ENCODE measurements at places on chromosomes 6 and 20.

GRCh38 chr6:152343735-152344360, 293.3 kb downstream of the SYNE1 start:
- DNase-seq = no peak

DNA sequence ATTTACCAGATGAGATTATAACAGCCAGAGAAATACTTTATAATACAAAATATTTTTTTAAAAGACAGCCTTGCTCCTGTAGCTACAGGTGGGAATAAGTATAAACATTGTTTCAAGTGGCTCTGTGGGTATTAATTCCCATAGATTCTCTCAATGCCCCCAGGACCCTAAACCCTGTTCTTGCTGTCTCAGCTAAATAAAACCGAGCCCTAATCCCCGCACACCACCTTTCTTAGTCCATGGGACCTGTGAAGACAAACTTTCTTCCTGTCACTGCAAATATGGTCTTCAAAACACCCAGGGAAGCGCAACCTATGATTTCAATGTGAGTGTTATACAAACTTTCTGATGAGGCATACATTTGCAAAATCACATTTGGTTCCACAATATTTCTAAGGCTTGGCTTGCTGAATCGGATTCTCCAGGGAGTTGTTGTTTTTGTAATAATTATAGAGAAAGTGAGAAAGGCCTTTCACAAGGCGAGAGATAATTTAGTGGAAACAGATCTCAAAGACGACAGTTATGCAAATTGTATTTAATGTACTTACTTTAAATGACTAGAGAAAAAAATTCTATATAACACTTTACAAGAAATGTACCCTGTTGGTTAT, 11.1 kb downstream of the SMLR1 start:
- no peak for DNase-seq

DNA sequence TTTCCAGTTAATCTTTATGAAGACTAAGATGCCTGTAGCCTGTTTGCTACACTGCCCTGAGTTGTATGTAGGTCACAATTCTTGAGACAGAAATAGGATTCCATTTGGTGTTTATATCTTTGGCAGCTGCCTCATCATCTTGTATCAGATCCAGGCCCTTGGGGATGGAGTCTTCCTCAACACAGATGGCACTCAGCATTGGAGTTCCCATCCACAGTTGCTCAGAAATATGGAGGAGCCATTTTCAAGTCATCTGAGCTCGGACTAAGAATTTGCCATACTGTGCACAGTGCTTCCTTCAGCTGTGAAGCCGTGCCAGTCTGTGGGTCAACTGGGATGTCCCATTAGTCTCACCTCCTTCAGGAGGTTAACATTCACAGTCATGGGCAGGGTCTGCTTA, 156.6 kb downstream of the ZDHHC14 start:
- no peak for DNase-seq

GRCh38 chr6:152503546-152503945, 133.6 kb downstream of the SYNE1 start:
- no peak for DNase-seq

DNA sequence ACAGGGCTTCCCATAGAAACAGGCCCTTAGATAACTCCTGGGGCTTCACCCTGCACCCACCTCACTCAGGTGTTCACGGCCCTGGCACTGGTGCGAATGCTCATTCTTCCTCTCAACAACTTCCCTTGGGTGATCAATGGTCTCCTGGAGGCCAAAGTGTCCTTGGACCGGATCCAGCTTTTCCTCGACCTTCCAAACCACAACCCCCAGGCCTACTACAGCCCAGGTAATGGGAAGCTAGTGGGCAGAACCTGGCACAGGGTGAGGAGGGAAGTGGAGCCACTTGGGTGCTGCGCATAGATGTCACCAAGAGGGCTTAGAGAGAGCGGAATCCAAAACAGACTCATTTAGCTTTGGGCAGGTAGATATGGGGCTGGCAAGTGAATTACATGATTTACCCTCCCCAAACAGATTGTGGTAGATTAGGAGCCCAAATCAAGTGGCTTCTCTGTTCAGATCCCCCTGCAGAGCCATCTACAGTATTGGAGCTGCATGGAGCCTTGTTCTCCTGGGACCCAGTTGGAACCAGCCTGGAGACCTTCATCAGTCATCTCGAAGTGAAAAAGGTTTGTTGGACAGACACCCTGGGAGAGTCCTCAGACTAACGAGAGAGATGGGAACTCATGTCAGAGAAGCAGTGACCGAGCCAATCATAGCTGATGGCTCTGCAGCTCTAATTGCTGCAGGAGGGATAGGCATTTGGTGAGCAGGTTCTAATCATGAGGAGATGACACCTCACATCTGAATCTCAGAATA, 8.5 kb downstream of the ABCC10 start:
- DNase-seq = no peak

DNA sequence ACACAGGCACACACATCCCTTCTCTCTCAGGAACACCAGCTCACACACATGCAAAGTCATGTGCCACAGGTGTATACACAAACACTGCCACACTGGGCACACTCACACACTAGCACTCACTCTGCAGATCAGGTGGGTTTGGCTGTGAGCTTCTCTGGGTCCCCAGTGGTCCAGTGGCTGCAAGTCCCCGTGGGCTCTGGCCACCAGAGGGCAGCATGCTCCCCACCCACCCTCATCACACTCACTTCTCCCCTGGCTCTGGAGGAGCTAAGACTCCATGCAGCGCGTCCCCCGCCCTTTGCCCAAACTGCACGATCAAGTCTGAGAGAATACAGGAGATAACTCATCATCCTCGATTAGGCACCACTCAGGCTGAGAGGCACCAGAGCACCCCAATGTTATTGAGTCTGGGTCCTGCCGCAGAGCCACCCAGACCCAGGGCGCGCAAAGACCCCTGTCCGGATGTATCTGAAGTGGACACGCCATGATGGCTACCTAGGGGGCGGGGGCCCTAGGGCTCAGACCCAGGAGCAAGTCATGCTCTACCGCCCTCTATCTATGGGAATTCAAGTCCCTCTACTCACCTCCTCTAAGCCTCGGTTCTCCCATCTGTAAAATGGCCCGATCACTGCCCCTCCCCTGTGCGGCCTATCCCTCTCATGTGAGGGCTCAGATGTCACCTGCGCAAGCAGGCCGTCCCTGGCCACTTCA, 90.5 kb downstream of the GRM4 start:
- DNase-seq = peak; percentile 54

DNA sequence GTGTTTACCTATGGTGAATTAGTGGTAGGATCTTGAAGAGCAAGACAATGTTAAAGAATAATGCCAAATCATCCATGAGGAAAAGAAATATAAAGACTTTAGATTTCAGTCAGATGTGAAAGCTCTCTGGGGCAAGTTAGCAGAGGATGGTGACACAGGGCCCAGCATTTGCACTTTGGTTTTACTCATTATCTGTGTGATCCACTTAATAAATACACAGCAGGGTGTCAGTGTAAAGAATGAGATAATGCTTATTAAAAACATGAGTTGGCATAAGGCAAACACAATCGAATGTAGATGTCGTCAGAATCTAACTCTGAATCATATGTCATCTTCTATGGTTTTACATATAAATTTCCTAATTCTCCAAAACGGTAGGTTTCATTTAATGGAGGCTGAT, 130.4 kb upstream of the PREP start:
- DNase-seq = no peak

DNA sequence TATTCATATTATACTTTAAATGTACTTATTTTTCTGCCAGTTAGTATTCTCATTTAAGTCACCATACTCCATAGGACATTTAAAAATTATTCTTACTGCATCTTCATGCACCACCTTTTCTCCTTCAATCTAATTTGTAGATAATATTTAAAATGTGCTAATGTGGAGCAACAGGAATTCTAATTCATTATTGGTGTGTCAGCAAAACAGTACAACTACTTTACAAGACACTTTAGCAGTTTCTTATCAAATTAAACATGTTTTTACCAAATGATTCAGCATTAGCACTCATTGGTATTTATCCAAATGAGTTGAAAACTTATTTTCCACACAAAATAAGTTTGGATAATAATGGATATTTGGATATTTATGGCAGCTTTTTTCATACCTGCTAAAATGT, 1041.8 kb upstream of the ADGRB3 start:
- no peak for DNase-seq

DNA sequence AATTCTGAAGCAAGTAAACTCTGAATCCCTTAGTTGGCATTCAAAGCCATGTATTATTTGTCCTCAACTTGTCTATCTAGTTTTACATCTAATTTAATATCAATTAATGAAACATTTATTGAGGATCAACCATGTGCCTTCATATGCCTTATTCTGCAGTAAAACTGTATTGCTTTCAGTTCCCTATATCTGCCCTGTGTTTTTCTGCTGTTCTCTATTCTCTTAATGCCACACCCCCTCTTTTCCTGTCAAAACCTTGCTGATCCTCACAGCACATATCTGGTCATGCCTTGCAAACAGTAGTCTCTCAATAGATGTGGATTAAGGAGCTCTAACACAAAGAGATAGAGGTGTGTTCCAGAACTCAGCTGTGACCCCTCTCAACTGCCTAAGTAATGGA, 2.0 kb downstream of the FIG4 start:
- DNase-seq = no peak

DNA sequence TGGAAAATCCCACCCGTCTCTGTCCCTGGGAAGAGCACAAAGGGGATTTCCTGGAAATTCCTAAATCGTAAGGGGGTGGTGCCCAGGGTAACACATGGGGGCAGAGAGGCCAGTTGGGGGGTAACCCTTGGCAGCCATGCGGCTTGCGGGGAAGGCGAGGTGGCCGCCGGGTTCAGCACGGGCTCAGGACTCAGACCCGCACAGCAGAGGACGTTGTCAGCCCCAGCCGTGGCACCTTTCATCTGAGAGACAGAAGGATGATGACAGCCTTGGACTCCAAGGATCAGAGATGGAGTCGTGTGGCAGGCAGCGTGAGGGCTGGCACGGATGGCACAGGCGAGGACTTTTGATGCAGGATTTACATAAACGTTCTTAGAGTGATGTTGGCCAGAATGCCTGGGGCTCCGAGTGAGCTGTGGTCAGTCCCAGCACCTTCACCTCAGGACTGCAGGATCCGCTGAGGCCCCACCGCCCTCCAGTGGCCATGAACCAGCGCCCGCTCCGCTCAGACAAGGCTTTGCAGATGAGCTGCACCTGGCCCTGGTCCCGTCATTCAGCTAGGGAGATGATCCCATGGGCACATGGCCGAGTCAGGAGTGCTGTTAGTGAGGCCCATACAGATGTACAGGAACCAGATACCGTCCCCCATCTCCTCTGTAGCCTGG, 190.3 kb downstream of the TAF4 start:
- DNase-seq = no peak

DNA sequence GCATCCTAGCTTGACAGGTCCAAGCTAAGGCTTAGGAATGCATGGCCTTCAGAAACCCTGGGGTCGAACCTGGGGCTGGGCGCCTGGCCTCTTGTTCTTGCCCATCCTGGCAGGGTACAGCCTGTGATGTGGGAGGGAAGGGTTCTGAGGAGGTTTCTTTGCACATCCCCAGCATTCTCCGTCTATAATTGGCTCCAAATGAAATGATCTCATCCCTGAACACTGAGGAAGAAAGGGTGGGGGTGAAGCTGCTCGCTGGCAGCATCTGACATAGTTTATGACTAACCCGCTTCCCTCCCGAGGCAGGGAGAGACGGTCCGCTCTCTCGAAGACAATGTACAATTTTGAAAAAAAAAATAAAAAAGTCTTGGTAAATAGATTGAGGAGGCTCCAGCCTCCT, 67.1 kb upstream of the ZNFX1 start:
- DNase-seq = no peak

DNA sequence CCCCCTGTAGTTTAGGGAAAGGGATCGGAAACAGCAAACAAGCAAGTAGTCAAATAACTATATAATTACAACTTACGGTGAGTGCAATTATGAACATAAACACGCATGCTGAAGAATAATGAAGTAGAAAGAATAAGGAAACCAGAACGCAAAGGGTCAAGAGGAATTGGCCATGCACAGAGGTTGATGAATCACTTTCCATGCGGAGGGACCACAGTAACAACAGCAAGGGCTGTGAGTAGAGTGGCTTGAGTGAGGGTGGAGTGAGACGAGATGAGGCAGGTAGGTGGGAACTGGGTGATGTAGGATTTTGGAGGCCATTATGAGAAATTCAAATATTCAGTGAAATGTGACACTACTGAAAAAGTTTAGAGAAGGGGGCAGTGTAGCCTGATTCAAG, 112.2 kb upstream of the LAMP5 start:
- DNase-seq = no peak

GRCh38 chr6:27838945-27839625, 73.1 kb downstream of the OR2B2 start:
- no peak for DNase-seq

DNA sequence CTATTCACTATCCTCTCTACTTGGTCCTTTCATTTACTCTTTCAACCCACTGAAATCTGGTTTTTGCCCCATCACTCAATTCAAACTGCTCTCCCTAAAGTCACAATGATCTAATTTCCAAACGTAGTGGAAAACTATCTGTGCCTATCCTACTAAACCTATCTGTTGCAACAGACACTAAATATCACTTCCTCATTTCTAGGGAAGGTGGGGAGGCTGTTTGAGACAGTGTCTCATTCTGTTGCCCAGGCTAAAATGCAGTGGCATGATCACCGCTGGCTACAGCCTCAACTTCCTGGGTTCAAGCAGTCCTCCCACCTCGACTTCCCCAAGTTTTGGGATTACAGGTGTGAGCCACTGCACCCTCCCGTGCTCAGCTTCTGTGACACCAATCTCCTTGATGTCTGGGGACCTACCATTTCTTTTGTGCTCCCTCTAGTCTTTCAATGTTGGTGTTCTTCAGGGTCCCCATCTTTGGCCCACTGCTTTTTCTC, 8.8 kb downstream of the RANBP9 start:
- no peak for DNase-seq

- no peak for DNase-seq
Observed at GRCh38 chr20:43680981-43681380, 14.1 kb downstream of the MYBL2 start.

GRCh38 chr20:47038566-47039560, 144.2 kb downstream of the EYA2 start:
- DNase-seq = no peak

- DNase-seq = no peak
Observed at GRCh38 chr6:154715446-154715845, 17.8 kb upstream of the SCAF8 start.

DNA sequence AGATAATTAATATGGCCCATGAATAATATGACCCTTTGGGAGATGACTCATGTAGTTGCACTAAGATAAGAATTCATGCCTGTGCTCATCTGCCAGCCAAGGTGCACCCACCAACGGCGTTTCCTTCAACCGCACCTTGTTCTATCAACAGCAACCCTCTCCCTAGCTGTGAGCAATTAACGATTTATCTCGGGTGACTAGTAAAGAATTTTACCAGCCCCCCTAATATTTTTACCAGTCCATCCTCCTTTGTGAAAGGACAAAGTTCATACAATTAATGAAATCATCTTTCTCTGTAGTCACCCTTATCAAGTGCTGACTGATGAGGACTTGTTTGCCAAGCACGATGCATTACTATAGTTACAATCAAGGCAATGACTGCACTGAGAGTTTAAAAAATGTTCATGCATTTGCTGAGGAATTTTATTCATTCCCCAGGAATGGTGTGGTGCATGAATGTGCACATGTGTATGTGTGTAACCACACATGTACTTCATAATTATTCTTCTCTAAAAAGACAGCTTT, 118.7 kb downstream of the SMOC2 start:
- DNase-seq = no peak
